Activated T-helper 1 cell treated with anti-CD3 and anti-CD28 coated beads, Interleukin-2, amount 50 U/mL, for 16 hours (primary cell): ENCODE measurements at places on chromosomes 5 and 9.

DNA sequence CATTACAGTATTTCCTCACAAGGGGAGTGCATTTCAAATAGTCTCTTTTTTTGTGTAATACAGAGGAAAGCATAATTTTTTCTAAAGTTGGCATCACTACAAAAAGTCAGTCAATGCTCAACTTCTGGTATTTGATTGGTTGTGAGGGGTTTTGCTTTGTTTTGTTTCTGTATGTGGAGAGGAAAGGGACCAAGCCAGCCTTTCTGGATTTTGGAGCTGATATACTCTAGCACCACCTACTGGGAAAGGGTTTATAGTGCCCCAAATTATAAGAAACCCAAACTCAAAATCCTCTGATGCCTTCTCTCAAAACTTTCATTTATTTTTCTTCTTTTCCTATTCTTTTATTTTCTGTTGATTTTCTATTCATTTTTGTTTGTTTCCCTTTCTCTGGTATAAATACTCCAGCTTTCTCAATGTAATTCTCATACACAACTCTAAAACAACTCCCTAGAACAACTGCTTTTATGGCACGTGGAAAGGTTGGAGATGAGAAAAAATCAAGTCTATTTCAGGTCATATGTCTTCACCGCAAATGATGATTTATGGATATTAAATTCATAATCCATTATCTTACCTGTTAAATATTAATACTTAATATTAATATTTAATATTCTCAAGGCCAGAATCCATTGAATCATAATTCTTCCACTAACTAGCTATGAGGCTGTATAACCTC is 69.5 kb upstream of the ANXA1 start:
- DNase-seq: no peak

DNA sequence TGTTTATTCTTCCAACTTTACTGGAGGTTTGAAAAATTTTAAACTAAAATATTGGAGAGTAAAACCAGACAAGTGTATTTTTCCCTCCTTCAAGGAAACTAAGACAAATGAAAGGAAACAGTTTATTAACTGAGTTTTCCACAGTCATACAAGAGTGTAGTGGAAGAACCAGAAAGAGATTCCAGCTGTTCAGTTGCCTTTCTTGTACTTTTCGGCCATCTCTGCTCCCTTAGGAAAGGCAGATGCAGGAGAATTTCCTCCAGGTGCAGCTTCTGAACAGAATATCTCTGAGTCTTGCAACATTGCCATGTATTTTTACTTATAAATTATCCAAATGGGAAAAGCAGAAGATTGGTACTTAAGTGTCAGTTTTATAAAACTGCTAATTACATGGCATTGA is 217.1 kb downstream of the MAST4 start:
- DNase-seq: no peak

DNA sequence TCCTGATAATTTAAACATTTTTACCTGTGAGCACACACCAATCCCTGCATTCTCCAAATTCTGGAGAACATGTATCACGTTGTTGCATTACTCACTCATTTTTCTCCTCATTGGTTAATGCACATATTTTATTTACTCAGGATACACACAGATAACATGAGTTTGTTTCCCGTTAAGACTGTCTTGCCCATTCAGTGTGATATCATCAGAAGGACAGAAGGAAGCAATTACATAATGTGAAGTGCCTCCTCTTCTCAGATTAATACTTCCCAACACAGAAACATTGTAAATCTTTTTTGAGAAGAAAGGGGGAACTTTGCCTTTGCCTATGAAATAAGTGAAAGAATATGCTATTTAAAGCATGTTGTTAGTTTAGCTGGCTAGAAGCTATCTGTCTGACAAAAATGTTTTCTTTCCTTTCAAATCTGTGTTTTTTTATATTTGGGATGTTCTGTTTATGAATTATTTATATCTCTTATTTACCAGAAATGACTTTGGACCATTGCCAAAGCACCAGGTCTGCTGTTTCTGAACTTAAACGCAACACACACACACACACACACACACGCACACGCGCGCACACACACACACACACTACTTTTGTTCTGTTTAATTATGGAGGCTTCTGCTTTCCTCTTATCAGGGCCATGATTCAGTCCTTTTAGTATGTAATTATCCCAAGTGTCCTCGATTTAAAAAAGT is 186.5 kb downstream of the CHSY3 start:
- no peak for DNase-seq

DNA sequence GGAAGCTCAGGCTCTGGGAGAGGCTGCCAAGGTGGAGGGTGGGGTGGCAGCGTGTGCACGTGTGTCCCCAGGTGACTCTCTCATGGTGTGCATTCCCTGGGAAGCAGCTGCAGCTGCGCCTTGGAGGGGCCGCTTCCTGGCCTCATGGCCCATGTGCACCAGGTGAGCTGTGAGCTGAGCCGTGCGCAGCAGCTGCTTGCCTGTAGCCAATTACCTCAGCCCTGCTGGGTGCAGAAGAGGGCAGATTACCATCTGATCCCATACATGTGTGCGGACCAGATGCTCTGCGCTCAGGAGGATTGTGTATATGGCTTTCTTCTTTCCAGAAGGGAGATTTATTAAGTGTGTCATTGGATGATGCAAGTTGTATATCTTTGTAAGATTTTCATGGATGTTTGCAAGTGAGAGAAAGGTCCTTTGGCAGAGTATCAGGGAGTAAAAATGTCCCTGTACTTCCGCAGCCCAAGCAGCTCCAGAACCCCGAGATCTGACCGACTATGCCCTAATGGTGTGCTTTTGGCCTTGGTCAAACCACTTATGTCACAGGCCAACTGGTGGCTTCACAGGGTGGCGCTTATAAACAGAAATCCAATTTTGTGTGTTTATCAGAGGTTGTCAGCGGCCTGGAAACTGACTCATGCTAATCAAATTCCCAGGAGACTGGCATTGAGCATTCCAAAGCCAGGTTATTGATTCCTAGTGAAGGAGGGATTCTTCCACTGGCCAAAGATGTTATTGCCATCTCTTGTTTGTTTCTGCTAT is 229.3 kb downstream of the GOLPH3 start:
- DNase-seq: no peak

- no peak for DNase-seq
Measured at GRCh38 chr5:71899865-71900342, 180.8 kb downstream of the CARTPT start.

DNA sequence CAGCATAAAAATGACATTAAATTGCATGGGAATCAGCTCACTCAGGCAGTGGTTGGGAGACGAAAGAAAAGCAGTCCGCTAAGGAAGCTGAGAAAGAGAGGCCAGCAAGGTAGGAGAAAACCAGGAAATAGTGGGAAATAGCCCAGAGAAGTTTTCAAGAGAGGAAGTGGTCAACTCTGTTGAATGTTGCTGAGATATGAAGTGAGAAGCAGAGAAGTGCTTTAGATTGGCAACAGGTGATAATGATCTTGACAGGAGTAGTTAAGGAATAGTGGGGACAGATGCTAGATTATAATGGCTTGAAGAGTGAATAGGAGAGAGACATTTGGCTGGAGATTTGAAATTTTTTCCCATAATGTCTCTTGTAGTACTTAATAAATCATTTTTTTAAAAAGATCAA is 30.8 kb downstream of the CNTRL start:
- DNase-seq: no peak

GRCh38 chr9:92590377-92590776 is 54.6 kb upstream of the ECM2 start:
- DNase-seq: no peak

- no peak for DNase-seq
Measured at GRCh38 chr5:157362012-157362411, 96.1 kb downstream of the CYFIP2 start.

DNA sequence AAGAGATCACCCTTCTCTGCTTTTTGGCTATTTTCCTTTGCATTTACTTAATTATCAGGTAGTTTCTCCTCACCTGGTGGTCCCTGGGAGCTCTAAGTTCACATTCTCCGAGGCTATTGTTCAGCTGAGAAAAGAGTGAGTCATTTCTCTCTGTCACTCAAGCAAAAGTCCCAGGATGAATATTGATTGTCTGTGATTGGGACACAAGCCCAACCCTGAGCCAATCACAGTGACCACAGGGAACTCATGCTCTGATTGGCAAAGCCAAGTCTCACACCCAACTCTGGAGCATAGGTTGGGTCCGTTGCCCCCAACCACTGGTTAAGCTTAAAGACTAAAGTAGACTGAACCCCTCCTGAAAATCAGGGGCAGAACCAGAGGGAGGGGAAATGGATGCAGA is 27.8 kb upstream of the FAT2 start:
- no peak for DNase-seq

GRCh38 chr5:177388521-177389052 is 4.4 kb downstream of the SLC34A1 start:
- no peak for DNase-seq

- DNase-seq: no peak
Measured at GRCh38 chr5:78648359-78649210, at the start of gene LHFPL2. Gene LHFPL2, minus strand, starts transcription at chr5:78648772. Its CDS starts 138,559 bp downstream, at chr5:78510213.
